ENCODE measurements at places on chromosomes 6 and 20. TPM values are rescaled to one million over a fixed set of nuclear protein-coding genes. Genes with fewer than 3 reads are reported as not detected.

GRCh38 chr20:4946986-4947385 lies 54.3 kb downstream of the SLC23A2 start:
- no peak for DNase-seq
- H3K36me3 ChIP-seq, result no peaks in the 10 kb centered on the region
- no peak overlapping the region for H3K27ac ChIP-seq
- no peaks in the 10 kb centered on the region for H3K27me3 ChIP-seq

GRCh38 chr6:31575335-31575901 lies at the start of gene TNF:
Gene TNF, plus strand, starts transcription at chr6:31575565. Its CDS starts 177 bp downstream, at chr6:31575742.
- H3K36me3 ChIP-seq, result no peaks in the 10 kb centered on the region
- H3K4me1 ChIP-seq, result peaks cover 24% of the 10 kb centered on the region
- H3K4me3 ChIP-seq, result no peak within 1 kb of the TSS
- H3K27ac ChIP-seq, result no peak within 1 kb of the TSS
- H3K27me3 ChIP-seq, result no peaks in the 10 kb centered on the region
- DNase-seq, result peak; percentile 16

Gene MYLK2
- 9.3 TPM for total RNA-seq

Gene ADGRF1
- 0.52 TPM for total RNA-seq

DNA sequence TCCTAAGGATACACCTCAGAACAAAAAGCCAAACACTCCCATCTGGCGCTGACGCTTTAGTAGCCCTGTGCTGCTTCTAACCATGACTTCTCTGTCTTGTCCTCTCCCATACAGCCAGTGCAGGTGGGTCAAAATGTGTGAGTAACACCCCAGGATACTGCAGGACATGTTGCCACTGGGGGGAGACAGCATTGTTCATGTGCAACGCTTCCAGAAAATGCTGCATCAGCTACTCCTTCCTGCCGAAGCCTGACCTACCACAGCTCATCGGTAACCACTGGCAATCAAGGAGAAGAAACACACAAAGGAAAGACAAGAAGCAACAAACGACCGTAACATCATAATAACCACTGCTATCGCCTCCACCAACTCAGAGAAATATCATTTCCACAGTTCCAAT lies 1.4 kb downstream of the DEFB132 start:
- H3K4me1 ChIP-seq, result peaks cover 13% of the 10 kb centered on the region
- H3K27ac ChIP-seq, result no peak overlapping the region
- H3K4me3 ChIP-seq, result no peak overlapping the region
- H3K27me3 ChIP-seq, result no peaks in the 10 kb centered on the region

DNA sequence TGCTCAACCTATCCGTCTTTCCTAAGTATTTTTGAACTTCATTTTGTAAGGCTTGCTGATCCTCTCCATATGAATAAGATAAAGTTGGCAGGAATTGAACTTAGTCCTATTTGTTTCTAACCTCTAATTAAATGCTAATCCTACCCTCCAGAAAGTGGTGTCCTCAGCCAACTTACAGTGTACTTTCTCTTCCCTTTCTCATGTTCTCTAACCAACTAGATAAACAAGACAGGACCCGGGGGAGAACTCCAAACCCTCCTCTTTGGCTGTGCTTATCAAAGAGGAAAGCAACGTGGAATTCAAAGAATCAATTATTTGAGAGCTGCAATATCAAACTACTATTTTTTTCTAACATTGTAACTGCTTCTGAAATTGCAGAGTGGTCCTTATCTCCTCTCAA lies 56.5 kb upstream of the NRSN1 start:
- DNase-seq, result no peak
- no peaks in the 10 kb centered on the region for H3K4me1 ChIP-seq
- no peak overlapping the region for H3K4me3 ChIP-seq
- no peaks in the 10 kb centered on the region for H3K36me3 ChIP-seq

- H3K27ac ChIP-seq, result no peak overlapping the region
These were observed 59.9 kb downstream of the RTN4IP1 start for GRCh38 chr6:106569428-106569827.

DNA sequence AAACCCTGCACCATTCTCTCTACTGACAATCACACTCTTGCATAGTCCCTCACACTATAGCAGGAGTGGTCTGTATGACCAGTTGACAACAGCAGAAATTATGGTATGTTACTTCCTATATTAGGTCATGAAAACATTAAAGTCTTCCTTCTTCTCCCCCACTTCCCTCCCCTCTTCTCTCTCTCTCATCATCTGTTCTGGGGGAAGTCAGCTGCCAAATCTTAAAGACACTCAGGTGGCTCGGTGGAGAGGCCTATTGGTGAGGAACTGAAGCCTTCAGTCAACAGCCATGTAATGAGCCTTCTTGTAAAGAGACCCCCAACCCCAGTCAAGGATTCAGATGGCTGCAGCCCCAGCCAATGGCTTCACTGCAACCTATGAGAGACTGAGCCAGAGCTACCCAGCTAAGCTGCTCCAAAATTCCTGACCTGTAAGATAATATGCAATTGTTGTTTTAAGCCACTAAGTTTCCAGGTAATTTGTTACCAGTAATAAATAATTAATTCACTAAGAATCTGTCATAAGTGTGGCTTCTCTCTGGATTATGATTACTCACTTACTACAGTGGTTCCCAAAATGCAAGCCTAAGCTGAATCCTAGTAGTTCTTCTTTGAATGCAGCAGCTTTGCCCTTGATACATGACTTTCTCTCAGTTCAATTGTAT lies 11.2 kb upstream of the TSBP1 start:
- no peak overlapping the region for H3K4me3 ChIP-seq
- H3K27ac ChIP-seq, result no peak overlapping the region
- no peaks in the 10 kb centered on the region for H3K36me3 ChIP-seq
- DNase-seq, result no peak
- no peaks in the 10 kb centered on the region for H3K27me3 ChIP-seq
- no peaks in the 10 kb centered on the region for H3K4me1 ChIP-seq

GRCh38 chr6:16184129-16184528 lies 54.3 kb upstream of the GMPR start:
- no peak overlapping the region for H3K27ac ChIP-seq
- H3K36me3 ChIP-seq, result no peaks in the 10 kb centered on the region
- DNase-seq, result peak; percentile 44
- H3K27me3 ChIP-seq, result no peaks in the 10 kb centered on the region

DNA sequence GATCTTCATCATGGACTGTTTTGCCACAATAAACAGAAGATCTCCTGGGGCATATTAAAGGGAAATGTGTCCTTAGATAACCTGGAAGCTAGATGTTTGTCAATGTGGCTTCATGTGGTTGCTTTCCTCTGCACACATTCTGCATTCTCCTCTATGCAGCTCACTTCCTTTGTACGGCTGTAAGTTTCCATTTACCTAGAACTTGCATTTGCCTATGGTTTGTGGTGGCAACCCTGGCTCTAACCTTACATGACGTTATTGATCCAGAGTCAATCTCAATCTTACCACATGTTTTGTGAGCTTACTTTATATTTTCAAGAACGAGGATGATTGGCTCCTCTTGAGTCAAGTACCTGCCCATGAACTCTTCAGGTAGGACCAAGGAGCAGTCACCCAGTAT lies 863.1 kb downstream of the MAFB start:
- no peak for DNase-seq
- H3K4me1 ChIP-seq, result no peaks in the 10 kb centered on the region
- H3K27me3 ChIP-seq, result no peaks in the 10 kb centered on the region
- H3K27ac ChIP-seq, result no peak overlapping the region
- no peak overlapping the region for H3K4me3 ChIP-seq

Gene PRL
- not detected for total RNA-seq

DNA sequence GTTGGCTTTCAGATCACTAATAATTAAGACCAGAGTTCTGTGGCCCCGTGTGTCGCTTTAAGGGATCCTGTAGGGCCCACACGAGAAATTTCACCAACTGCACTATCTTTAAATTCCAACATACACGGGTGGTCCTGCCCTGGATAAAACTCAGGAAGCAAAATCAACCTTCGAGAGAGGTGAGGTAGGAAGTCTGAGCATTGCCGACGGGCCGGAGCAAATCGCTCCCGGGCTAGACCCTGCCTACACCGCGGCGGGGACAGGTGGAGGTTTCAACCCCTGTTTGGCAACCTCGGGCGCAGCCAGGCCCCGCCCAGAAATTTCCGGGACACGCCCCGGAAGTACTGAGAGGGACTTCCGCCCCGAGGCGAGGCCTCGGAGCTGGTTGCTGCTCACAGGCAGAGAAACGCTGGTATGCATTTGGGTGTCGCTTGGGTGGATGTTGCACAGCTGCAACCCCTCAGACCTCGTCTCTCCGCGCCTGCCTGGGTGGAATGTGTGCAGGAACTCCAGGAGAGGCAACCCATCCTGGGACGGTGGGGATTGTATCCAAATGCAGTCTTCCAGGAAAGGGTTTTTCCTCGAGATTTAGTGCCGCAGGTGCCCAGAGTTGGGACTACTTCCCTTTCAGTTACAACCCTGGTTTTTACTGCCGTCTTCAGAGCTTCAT lies 19.9 kb downstream of the ZKSCAN8 start:
- DNase-seq, result peak; percentile 71
- no peak overlapping the region for H3K27ac ChIP-seq
- H3K4me3 ChIP-seq, result peak overlapping the region; percentile 53
- peaks cover 4% of the 10 kb centered on the region for H3K36me3 ChIP-seq
- peaks cover 14% of the 10 kb centered on the region for H3K4me1 ChIP-seq
- no peaks in the 10 kb centered on the region for H3K27me3 ChIP-seq

GRCh38 chr20:42204109-42204660 lies 586.0 kb upstream of the CHD6 start:
- H3K36me3 ChIP-seq, result no peaks in the 10 kb centered on the region
- H3K27me3 ChIP-seq, result no peaks in the 10 kb centered on the region
- no peaks in the 10 kb centered on the region for H3K4me1 ChIP-seq
- no peak overlapping the region for H3K27ac ChIP-seq
- H3K4me3 ChIP-seq, result no peak overlapping the region
- DNase-seq, result peak; percentile 24

Gene PSORS1C1
- total RNA-seq, result 3.4 TPM

- H3K4me1 ChIP-seq, result no peaks in the 10 kb centered on the region
- H3K27me3 ChIP-seq, result no peaks in the 10 kb centered on the region
- DNase-seq, result no peak
- no peak overlapping the region for H3K4me3 ChIP-seq
- no peaks in the 10 kb centered on the region for H3K36me3 ChIP-seq
These were observed 79.2 kb upstream of the SLC2A12 start for GRCh38 chr6:134131530-134132139.

GRCh38 chr20:24830649-24831048 lies 118.4 kb upstream of the CST7 start:
- no peak for DNase-seq
- no peak overlapping the region for H3K4me3 ChIP-seq
- H3K4me1 ChIP-seq, result no peaks in the 10 kb centered on the region
- no peaks in the 10 kb centered on the region for H3K36me3 ChIP-seq

DNA sequence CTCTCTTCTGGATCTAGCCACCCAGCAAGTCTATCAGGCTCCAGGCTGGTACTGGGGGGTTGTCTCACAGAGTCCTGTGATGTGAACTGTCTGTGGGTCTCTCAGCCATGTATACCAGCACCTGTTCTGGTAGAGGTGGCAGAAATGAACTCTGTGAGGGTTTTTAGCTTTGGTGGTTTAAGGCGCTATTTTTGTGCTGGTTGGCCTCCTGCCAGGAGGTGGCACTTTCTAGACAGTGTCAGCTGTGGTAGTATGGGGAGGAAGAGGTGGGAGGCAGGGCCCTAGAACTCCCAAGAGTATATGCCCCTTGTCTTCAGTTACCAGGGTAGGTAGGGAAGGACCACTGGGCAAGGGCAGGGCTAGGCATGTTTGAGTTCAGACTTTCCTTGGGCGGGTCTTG lies 75.8 kb downstream of the SNAP91 start:
- H3K36me3 ChIP-seq, result no peaks in the 10 kb centered on the region
- no peak for DNase-seq
- no peaks in the 10 kb centered on the region for H3K27me3 ChIP-seq
- no peak overlapping the region for H3K4me3 ChIP-seq
- no peaks in the 10 kb centered on the region for H3K4me1 ChIP-seq
- no peak overlapping the region for H3K27ac ChIP-seq

DNA sequence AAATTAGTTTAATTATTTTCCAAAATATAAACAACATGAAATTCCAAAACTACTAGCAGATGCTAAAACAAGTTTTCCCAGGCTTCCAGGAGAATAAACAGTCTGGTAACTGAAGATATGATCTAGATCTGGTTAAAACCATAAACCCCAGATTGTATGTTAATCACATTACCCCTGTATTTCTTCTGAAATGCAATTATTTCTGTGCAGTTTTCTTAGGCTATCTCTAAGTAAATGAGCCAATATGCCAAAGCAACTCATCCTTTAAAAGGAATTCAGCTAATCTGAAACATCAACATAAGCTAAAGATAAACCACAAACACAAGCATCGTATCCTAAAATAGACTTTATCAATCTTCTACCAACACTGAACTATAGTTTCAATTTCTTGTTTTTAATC lies 44.6 kb upstream of the SENP6 start:
- no peaks in the 10 kb centered on the region for H3K27me3 ChIP-seq
- no peaks in the 10 kb centered on the region for H3K36me3 ChIP-seq
- no peak for DNase-seq
- H3K4me1 ChIP-seq, result no peaks in the 10 kb centered on the region
- no peak overlapping the region for H3K4me3 ChIP-seq

DNA sequence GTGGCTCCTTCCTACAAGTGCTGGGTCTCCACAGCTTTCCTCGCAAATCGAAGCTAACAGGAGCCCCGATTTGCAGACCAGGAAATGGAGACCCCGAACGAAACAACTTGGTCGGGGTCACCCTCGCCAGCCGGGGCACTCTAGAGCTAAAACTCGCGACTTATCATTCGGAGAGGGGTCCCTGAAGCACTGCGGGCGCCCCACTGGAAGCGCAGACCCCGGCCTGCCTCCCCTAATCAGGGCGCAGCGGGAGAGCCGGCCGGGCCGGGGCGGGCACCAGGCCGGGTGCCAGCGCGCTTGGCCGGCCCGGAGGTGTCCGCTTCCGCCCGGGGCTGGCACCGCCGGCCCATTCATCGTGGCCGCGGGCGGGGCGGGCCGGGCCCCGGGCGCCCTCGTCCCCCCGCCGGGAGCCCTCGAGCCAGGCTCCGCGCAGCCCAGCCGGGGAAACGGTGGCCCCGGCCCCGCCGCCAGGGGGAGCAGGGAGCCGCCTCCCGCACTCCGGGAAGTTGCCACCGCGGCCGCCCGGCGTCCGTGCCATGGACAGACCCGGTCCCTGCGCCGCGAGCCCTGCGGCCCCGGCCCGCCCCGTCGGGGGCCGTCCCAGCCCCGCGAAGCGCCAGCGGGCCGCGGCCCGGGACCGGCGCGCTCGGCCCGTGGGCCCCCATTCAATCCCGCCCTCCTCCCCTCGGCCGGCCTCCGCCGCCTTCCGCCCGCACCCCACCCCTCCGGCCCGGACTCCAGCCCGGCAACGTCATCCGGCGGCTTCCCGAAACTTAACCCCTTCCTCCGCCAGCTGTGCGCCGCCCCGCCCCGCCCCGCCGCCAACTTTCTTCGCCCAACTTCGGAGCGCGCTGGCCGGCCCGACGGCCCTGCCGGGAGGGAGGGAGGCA lies 961 bp downstream of the RRBP1 start:
- no peaks in the 10 kb centered on the region for H3K27me3 ChIP-seq
- no peaks in the 10 kb centered on the region for H3K36me3 ChIP-seq

DNA sequence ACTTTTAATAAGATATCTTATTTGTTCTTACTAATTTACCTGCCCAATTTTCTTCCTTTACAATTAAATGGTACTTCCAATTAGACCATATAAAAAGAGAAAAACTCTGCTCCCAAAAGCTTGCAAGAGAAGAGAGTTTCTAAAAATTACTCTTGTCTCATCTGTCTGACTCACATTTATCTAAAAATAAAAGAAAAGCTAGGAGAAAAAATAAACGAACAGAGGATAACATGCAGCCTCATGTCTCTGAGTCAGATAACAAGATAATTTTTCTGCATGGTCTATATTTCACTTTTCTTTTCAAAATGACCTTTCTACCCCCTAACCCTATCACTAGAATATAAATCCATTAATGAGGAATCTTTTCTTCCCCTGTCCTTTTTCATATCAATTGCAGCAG lies 127.2 kb upstream of the TCF21 start:
- no peak for DNase-seq
- no peaks in the 10 kb centered on the region for H3K4me1 ChIP-seq
- no peaks in the 10 kb centered on the region for H3K27me3 ChIP-seq
- no peak overlapping the region for H3K27ac ChIP-seq
- H3K36me3 ChIP-seq, result no peaks in the 10 kb centered on the region
